ENCODE measurements at places on chromosomes 16 and 17. TPM values are rescaled to one million over a fixed set of nuclear protein-coding genes. Genes with fewer than 3 reads are reported as not detected.

Gene OR1A1
- not detected for total RNA-seq

Gene AATF
- total RNA-seq: 121 TPM

Gene TEKT1
- total RNA-seq: 0.04 TPM

Gene SALL1
- total RNA-seq: 0.35 TPM

Gene QRICH2
- total RNA-seq: 1.3 TPM

Gene DYNLRB2
- not detected for total RNA-seq

Gene AIPL1
- total RNA-seq: not detected

Gene OGFOD3
- total RNA-seq: 23.8 TPM

Gene TMC5
- total RNA-seq: 7.3 TPM

All from A549 treated with Mapracorat at 1 μM for 4 hours (cell line).